ENCODE measurements at places on chromosomes 4 and X.

DNA sequence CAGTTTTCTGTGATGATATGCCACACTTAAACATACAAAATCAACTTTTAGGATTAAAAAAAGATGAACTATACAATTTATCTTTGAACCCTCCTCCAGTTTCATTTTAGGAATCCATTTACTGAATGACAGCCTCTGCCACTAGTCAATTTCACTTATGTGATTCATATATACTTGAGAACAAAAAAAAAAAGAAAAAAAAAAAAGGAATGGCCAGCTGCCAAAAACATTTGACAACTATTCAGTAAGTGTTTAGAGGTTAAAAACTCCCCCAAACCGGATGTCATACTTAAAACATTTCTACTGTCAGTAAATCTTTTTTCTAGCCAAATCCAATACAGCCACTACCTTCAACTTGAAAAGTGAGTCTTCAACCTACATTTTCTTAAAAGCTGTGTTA is 266.7 kb upstream of the MAGEB2 start:
- no peak for DNase-seq

DNA sequence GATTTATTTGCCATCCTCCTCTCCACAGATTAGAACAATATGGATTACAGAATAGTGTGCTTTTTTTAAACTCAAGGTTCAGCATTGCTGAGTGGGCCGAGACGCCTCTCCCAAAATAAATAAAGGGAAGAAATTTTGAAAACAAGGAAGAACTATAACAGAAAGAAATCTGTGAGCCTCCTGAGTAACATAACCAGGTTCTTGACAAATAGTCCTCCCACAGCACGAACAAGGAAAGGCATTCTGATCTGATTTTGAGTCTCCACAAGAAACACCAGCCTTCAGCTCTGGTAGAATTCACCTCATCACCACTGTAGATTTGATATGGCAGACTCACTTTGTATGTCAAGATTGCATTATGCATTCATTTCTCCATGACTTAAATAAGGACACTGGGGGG is 173.6 kb downstream of the HHIP start:
- no peak for DNase-seq

- DNase-seq, result no peak
Measured at GRCh38 chr4:170111085-170111484, 21.3 kb upstream of the AADAT start.

- DNase-seq, result no peak
Measured at GRCh38 chr4:94686086-94686485, 71.7 kb upstream of the BMPR1B start.

GRCh38 chr4:53919535-53919934 is 144.9 kb downstream of the CHIC2 start:
- no peak for DNase-seq

DNA sequence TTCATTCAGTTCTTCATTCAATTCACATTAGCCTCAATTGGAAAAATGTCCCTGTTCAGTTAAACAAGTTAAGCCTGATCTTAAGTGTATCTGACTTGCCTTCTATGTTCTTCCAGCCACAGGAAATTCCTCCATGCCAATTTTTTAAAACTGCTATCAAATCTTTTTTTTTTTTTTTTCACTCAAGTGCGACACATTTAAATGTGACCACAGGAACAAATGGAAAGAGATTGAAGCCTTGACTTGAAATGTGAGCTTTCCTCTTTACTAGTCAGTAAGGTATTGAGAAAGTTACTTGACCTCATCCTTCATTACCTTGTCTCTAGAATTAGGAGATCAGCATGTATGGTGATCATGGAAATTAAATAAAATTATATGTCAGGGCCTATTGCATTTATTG is 165.1 kb downstream of the SLIT2 start:
- DNase-seq, result no peak

DNA sequence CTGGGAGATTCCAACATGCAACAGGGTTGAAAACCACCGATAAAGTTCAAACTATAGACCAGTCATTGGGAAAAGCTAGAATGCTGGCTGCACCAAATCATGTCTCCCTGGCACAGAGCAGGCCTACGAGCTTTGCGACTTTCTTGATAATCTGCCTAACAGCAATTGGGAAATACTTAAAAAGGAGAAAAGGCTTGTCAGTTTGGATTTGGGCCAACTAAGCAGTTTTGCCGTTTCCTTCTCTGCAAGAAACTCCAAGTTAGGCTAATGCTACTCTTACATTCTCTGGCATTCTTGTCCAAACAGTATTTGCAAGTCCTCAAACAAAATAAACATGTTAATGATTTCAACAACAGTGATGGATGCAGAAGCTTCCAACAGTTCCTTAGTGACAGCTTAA is 87.9 kb downstream of the PDK3 start:
- no peak for DNase-seq

DNA sequence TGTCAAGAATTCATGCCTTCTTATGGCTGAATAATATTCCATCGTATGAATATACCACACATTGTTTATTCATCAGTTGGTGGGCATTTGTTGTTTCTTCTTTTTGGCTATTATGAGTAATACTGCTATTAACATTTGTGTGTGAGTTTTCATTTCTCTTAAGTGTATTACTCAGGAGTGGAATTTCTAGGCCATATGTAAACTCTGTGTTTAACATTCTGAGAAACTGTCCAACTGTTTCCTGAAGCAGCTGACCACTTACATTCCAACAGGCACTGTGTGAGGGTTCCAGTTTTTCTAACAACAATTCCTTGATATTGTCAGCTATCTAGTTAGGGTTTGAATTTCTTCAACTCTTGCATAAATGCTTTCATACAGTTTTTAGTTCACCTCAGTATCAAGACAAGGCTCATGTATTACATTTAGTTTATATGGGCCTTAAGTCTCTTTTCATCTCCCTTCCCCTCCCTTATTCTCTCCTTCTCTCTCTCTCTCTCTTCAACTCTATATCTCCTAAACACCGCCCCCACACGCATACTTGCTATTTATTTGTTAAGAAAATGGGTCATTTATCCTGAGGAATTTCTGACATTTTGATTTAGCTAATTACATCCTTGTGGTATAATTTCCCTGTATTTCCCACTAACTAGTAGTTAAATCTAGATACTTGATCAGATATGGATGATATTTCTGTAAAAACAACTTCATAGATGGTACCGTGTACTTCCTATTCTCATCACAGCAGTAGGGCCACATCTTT is 77.4 kb downstream of the WDR19 start:
- DNase-seq, result no peak

DNA sequence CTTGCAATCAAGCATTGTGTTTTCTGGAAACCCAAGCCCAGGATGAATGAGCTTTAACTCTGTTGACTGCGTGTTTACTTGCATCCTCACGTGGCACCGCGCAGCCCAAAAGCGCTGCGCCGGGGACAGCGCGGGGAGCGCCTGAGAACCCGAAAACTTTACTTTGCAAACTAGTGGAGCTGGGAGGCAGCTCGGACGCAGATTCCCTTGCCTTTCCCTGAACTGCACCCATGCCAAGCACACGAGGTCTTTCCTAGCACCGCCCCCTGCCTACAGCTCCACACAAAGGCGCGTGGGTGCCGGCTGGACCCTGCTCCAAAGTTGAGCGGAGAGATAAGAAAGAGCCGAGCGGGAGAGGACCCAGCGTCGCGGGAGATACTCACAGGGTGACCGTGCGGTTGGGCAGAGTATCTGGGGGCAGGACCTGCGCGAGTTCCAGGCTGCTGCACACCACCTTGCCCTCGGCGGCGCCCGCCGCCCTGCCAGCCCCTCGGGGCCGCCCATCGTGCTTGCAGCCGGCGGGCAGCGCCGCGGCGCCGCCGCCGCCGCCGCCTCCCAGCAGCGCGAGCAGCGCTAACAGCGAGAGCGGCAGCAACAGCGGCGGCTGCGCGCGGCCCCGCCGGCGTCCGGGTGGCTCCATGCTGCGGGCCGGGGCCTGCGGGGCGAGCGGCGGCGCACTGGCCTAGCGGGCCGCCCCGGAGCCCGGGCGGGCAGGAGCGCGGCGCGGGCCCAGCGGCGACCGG is 550 bp downstream of the ADGRA3 start:
- peak; percentile 73 for DNase-seq

DNA sequence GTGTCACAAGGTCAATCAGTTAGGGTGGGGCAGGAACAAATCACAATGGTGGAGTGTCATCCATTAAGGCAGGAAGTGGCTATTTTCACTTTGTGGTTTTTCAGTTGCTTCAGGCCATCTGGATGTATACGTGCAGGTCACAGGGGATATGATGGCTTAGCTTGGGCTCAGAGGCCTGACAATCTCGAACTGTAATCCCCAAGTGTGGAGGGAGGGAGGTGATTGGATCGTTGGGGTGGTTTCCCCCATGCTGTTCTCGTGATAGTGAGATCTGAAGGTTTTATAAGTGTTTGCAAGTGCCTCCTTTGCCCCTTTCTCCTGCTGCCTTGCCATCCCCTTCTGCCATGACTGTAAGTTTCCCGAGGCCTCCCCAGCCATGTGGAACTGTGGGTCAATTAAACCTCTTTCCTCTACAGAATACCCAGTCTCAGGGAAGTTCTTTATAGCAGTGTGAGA is 36.7 kb upstream of the STS start:
- DNase-seq, result no peak

GRCh38 chr4:22957774-22958309 is 265.1 kb downstream of the GBA3 start:
- DNase-seq, result no peak

All from retinal pigment epithelial cell (primary cell).